Mesendoderm (in vitro differentiated cells): ENCODE measurements at places on chromosomes 7 and 10.

GRCh38 chr10:28219251-28219650, 83.6 kb downstream of the MPP7 start:
- no peak for DNase-seq

GRCh38 chr10:110370006-110370405, 65.3 kb upstream of the SMNDC1 start:
- no peak for DNase-seq

- peak; percentile 69 for DNase-seq
These were observed 123.7 kb downstream of the MPP7 start for GRCh38 chr10:28179006-28179742.

GRCh38 chr10:114471906-114472876, 67.9 kb upstream of the AFAP1L2 start:
- DNase-seq: peak; percentile 89

GRCh38 chr7:53315981-53316380, 280.5 kb downstream of the POM121L12 start:
- peak; percentile 74 for DNase-seq

- no peak for DNase-seq
These were observed 52.3 kb upstream of the ARMC3 start for GRCh38 chr10:22875581-22875980.

DNA sequence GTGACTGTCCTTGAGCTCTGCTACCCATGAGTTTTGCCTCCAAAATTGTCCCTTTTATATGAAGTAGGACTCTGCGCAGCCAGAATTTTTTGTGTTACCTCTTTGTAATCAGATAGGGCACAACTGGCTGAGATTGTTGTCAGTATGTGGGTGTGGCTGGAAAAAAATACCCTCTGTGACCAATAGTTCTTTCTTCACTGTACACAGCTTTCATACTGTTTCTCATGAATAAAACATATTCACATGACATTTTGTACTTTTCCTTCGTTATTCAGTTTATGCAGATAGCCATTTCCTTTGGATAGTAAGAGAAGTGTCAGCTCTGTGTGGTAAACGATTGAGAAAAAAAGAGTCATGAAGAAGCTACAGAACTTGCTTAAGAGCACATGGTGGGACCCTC, 49.6 kb upstream of the WNT8B start:
- no peak for DNase-seq

DNA sequence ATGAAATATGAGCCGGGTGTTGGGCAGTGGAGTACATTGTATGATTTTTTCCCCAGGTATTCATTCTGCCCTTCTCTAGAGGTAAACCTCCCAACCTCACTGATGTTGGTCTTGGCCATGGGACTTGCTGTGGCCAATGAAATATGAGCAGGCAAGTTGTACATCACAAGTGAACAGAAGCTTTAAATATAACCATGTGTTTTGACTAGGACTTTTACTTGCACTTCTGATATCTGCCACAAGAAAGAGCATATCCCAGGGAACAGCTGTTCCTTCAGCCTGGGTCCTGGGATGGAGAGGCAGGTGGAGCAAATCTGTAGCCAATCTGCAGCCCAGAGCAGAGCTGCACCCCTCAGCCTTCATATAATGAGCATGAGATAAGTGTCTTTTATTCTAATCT, 109.8 kb upstream of the PALS2 start:
- DNase-seq: no peak

GRCh38 chr7:128458956-128459355, 3.3 kb downstream of the HILPDA start:
- DNase-seq: no peak

GRCh38 chr10:66719483-66719882, 206.4 kb upstream of the LRRTM3 start:
- DNase-seq: no peak

- DNase-seq: no peak
These were observed 53.9 kb upstream of the SFMBT2 start for GRCh38 chr10:7464691-7465090.

- peak; percentile 98 for DNase-seq
These were observed at the start of gene SEC24C for GRCh38 chr10:73743905-73744663. SEC24C (plus strand) TSS chr10:73744372; CDS start chr10:73746833, 2,461 bp downstream.

- peak; percentile 52 for DNase-seq
These were observed 520 bp upstream of the WNT2 start for GRCh38 chr7:117323305-117323850.

- peak; percentile 63 for DNase-seq
These were observed 254.1 kb downstream of the WDR37 start for GRCh38 chr10:1310271-1310789.

GRCh38 chr7:26760501-26760900, 103.9 kb downstream of the SKAP2 start:
- no peak for DNase-seq

GRCh38 chr7:134891262-134891695, 95.0 kb upstream of the AGBL3 start:
- DNase-seq: peak; percentile 97

DNA sequence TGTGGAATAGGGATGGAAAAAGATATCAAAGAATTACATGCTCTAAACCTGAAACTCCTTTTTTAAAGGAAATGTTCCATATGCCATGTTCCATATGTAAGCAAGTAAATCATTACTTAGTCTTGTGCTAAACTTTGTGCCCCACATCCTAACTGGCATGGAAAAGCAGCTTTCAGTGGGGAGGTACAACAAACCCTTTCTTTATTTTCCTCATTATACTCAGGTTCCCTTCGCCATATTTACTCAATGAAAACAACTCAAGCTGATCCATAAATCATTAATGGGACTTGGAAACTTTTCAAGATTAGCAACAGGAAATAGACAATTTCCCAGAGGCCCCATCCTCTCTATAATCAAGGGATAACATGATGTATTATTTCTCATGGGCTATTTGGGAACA, 56.0 kb downstream of the GSAP start:
- no peak for DNase-seq

DNA sequence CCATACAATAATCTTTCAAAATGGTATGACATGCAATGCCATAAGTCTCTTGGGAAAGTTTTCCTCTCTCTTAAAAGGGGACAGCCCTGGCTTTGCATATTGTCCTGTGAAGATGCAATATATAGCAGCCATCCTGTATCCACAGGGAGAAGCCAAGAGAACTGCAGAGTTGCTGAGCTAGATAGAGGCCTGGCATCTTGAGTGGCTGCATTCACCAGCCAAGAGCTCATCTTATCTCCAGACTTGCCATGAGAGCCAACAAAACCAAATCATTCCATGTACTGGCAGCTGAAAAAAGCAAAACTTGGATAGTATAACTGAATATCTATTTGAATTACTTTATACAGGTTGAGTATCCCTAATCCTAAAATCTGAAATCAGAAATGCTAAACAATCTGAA, 348.8 kb downstream of the CALN1 start:
- DNase-seq: no peak

GRCh38 chr7:101542527-101543241, 86.4 kb downstream of the MYL10 start:
- peak; percentile 82 for DNase-seq

- DNase-seq: no peak
These were observed 44.1 kb upstream of the ADO start for GRCh38 chr10:62760401-62760800.

GRCh38 chr10:19985745-19986144, 169.5 kb downstream of the PLXDC2 start:
- peak; percentile 57 for DNase-seq

DNA sequence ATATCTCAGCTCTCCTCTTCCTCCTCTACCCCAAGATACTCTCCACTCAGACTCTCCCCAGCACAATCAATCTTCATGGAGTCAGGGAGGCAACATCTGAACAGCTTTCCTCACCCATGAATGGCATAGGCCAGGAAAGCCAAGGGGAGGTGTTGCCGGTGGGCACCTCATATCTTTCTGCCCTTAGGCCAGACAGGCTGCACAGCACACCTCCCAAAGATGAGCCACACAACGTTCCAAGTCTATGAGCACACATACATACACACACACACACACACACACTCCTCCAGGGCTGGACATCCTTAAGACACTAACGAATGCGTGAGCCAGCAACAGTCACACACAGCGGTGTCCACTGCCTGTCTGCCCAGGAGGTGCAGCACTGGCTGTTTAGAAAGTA, 17.7 kb downstream of the COBL start:
- DNase-seq: no peak

- DNase-seq: no peak
These were observed 24.6 kb downstream of the WIPI2 start for GRCh38 chr7:5214641-5215040.

DNA sequence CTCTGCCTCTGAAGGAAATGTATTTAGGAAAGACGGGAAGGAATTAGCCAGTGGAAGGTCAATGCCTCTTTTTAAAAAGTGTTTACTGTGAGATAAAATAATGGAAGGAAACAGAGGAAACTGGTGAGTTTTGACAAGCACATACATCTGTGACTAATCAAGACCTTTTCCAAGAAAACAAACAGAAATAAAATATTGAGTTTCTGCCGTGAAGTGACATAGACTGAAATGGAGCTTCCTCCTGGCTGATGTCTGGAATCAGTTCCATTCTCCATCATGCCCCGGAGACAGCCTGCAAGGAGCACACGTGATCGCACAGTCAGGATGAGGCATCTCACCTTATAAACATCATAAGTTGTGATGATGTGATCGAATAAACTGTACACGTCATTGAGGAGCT, 30.7 kb downstream of the TECTB start:
- DNase-seq: no peak

DNA sequence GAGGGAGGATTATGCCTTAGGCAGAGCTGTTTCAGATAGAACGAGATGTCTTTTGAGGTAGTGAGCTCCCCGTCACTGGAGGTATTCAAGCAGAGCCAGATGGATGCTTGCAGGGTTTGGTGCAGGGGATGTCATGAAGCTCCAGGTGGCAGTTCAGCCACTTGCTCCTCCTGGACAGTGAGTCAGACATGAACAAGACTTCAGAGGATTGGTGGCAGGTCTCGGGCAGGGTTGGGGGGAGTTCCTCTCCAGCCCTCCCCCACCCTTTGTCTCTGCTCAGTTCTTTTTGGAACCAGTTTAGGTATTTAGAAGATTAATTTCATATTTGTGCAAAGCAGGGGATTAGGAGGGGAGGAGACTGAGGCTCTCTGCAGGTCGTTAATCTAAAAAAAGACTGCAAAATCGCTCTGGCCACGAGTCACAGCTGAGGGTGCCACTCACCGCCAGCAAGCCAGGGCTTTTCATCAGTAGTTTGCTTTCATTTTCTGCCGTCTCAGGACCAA, 21.5 kb upstream of the MYL10 start:
- no peak for DNase-seq

DNA sequence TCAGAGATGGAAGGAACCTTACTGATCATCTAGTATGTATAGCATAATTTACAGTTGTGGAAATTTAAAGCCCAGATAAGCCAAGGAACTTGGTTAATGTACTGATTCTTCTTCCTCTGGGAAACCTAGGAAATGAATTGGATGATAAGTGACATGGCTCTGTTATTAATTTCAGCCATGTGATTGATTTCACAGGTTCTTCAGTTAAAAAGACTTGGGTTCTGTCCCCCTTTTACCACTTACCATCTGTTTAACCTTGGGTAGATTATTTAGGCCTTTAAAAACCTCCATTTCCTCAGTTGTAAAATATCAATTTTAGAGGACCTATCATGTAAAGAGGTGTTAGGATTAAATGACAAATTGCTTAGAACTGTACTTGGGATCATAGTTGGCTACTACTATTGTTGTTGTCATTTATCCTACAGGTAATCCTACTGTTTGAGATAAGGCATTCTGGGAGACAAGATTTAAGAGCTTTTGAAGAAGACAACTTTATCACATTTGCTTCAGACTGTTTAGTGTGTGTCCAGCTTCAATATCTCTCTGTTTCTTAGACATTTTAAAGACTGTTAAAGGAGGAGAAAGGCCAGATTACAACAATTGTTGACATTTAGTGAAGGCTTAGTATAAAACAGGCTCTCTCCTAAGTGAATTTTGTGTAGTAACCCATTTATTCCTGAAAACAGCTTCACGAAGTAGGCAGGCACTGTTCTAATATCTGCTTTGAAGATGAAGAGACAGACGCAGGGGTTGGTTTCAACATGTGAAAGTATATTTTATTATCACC, 997.1 kb upstream of the C7orf33 start:
- no peak for DNase-seq
